HS-27A (cell line): ENCODE measurements at places on chromosomes 6 and 20.

DNA sequence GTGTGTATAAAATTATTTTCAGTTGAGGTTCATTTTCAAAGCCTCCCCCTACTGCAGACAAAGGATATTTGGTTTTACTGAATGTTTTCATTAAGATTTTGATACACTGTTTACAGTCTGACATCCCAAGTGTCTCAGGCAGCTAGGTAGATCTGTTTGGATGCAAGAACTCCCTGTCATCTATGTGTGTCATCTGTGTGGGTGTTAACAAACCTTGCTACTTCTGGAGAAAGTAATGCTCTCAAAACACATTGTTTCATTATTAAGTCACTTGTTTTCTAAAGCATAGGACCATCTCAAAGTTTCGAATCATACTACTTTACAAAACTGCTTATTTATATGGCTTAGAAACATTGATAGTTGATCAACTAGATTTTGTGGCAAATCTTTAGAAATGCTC is 114.5 kb upstream of the TMEM170B start:
- no peak for DNase-seq

- no peak for DNase-seq
These were observed 64.9 kb upstream of the SALL4 start for GRCh38 chr20:51867251-51867650.

DNA sequence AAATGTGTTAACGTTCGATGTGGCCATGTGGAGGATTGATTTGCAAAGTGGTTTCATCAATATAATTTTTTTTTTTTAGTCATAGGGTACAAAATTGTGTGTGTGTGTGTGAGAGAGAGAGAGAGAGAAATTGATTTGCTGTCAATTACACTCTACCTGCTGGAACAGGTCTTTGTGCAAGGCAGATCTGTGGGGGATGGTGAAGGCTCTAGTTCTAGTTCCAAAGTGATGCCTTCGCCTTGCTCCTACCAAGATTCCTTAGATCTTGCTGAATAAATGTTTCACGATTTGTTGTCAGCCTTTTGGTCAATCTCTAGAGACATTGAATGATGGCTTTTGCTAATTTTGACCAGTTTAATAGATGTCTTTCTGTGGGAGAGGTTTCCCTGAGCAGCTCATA is 64.8 kb downstream of the SERAC1 start:
- DNase-seq: no peak

DNA sequence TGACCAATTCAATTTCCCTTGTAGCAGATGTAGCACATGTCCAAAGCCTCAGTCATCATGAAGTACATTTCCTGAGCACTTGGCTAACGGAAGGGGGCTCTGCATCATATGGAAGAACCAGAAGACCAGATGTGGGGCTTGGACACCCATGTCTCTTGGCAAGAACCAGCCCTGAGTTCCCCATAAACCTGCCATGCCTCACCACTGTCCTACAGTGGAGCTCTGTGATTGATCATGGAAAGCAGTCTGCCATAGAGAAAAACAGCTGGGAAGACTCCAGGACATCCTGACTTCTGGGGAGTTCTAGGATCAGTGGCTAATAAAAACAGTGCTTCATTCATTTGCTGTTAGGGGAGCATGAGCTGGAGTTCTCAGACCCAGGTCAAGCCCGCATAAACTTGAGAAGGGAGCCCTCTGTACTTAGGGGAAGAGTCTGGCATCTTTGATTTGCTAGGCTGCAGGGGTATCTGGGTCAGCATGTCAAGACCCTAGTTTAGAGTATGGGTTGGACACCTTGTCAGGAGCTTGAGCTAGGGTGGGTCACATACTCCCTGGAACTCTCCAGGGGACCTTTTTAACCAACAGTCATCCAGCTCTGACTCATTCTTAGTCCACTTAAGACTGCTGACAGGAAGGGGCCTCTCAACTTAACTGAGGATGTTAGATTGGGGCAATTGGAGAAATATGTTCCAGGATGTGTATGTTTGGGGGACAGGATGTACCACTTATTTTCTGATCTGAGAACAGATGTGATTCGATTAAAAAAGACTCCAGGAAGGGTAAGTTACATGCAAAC is 26.3 kb upstream of the TRAM2 start:
- DNase-seq: peak; percentile 77
